Activated CD4-positive, alpha-beta T cell treated with anti-CD3 and anti-CD28 coated beads, Interleukin-2, amount 10 ng/mL, durations not matched to agents 7 days and 5 days (primary cell): ENCODE measurements at places on chromosomes 12 and 14.

GRCh38 chr14:34982421-34983147 lies at the start of gene SRP54:
Gene SRP54, plus strand, starts transcription at chr14:34982992. Its CDS starts 13,718 bp downstream, at chr14:34996710.
- no peak within 1 kb of the TSS for H3K4me3 ChIP-seq
- no peaks in the 10 kb centered on the region for H3K27me3 ChIP-seq
- peak; percentile 100 for DNase-seq

DNA sequence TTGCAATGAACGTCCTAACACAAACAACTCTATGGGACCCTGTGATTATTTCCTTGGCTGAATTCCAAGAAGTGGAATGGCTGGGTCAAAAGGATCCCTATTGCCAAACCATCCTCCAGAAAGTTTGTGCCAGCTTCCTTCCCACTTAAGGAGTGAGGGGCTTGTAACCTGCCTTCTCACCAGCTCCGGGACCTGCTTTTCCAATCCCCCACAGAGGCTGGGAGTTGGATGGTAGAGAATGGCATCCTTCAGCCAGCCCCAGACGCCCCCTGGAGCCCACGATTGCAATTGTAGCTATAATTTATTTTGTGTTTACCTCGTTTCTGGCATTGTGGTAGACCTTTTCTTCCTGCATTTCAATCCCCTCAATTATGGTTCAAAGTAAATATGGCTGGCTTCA lies 9.7 kb upstream of the ZDHHC22 start:
- no peak overlapping the region for H3K27ac ChIP-seq
- H3K27me3 ChIP-seq: peaks cover 33% of the 10 kb centered on the region
- no peaks in the 10 kb centered on the region for H3K4me1 ChIP-seq
- DNase-seq: no peak
- no peak overlapping the region for H3K4me3 ChIP-seq

DNA sequence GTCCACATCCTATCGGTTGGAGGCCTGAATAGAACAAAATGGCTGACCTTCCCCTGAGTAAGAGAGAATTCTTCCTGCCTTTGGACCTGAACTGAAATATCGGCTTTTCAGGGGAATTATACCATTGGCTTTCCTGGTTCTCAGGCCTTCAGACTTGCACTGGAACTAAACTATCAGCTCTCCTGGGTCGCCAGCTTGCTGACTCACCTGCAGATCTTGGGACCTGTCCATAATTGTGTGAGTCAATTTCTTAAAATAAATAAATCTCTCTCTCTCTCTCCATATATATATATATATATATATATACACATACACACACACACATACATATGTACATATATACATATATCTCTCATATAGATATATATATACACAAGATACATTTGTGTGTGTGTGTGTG lies 41.6 kb downstream of the KCNK10 start:
- no peak overlapping the region for H3K4me3 ChIP-seq
- H3K4me1 ChIP-seq: no peaks in the 10 kb centered on the region
- peaks cover 4% of the 10 kb centered on the region for H3K27me3 ChIP-seq

DNA sequence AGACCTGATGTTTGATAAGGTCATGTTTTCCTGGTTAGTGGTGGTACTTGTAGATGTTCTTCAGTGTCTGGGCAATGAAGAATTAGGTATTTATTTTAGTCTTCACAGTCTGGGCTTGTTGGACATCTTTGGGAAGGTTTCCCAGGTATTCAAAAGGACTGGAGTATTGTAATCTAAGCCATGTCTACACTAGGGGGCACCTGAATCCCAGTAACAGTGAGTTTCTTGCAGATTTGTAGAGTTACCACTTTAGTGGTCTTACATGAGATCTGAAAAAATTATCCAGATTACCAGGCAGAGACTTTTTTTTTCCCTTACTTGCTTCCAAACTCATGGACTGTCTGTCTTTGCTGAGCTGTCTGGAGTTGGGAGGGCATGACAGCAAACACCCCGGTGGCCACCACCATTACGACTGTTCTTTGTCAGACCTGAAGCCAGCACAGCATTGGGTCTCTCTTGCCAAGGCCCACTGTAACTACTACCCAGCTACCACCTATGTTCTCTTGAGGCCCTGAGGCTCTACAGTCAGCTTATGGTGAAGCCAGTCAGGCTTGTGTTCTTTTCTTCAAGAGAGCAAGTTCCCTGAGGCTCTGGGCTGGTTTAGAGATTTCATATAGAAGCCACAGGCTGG lies 820.7 kb upstream of the FBXO33 start:
- H3K27ac ChIP-seq: no peak overlapping the region
- no peak overlapping the region for H3K4me3 ChIP-seq
- DNase-seq: no peak
- no peaks in the 10 kb centered on the region for H3K36me3 ChIP-seq

DNA sequence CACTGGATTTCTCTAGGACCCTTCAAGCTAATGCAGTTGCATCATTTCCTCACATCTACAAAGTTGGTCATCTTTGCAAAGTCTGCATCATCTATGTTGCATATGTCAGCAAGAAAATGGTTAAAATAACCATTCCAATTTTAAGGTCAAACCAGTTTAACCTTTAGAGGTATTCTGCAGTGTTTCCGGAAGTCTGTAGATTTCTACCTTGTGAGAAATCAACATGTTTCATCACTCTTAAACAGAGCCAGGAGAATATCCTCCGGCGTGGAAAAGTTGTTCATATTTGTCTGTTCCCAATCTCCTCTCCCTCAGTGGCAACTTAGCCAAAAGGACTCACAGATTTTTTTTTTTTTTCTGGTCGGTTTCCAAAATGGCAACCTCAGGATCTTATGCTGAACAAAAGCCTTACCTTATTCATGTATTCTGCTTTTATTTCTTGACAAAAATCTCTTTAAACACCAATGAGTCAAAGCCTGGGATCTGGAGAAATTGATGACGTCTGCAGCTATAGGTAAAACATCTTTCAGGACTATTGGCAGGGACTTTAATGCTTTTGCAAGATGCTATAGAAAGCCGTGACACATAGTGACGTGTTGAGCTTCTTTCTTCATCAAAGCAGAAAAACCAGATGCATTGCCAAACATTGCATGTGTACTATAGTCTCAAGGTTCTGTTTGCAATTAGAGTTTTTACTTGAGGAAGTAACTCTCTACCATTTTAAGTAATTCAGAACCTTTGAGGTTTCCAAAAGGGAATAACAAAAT lies 16.0 kb upstream of the CDK17 start:
- no peaks in the 10 kb centered on the region for H3K27me3 ChIP-seq
- H3K4me1 ChIP-seq: peaks cover 49% of the 10 kb centered on the region
- no peak overlapping the region for H3K27ac ChIP-seq
- peaks cover 7% of the 10 kb centered on the region for H3K36me3 ChIP-seq
- no peak overlapping the region for H3K4me3 ChIP-seq

DNA sequence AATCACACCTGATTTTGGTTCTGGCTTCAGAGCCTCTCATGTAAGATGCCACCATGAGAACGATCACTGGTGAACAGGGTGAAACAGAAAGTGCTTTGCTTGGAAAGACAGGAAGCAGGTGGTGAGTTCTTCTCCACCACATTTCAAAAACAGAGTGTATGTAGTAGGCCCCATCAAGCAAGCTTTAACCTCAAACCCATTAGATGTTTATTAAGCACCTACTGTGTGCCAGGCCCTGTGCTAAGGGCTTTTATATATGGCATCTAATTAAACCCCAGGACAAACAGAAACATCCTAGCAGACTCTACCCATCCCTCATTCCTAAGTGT lies 47.8 kb upstream of the MED13L start:
- peaks cover 8% of the 10 kb centered on the region for H3K36me3 ChIP-seq
- peak; percentile 74 for DNase-seq
- no peak overlapping the region for H3K4me3 ChIP-seq
- H3K27ac ChIP-seq: peak overlapping the region; percentile 90
- no peaks in the 10 kb centered on the region for H3K27me3 ChIP-seq
- H3K4me1 ChIP-seq: peaks cover 34% of the 10 kb centered on the region

DNA sequence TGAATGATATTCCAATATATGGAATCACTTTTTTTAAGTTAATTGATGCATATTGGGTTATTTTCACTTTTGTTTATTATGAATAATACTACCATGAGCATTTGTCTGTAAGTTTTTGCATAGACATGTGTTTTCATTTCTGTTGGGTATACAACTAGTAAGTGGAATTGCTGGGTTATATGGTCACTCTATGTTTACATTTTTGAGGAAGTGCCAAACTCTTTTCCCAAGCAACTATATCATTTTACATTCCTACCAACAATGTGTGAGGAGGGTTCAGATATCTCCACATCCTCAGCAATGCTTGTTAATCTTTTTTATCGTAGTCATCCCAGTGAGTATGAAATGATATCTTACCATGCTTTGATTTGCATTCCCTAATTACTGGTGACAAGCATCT lies 64.0 kb downstream of the MON2 start:
- H3K4me1 ChIP-seq: peaks cover 4% of the 10 kb centered on the region
- H3K27ac ChIP-seq: no peak overlapping the region
- H3K4me3 ChIP-seq: no peak overlapping the region
- peaks cover 31% of the 10 kb centered on the region for H3K36me3 ChIP-seq
- H3K27me3 ChIP-seq: no peaks in the 10 kb centered on the region

GRCh38 chr12:19572920-19573558 lies 133.7 kb downstream of the AEBP2 start:
- no peak overlapping the region for H3K27ac ChIP-seq
- H3K36me3 ChIP-seq: no peaks in the 10 kb centered on the region
- H3K4me1 ChIP-seq: peaks cover 2% of the 10 kb centered on the region
- no peaks in the 10 kb centered on the region for H3K27me3 ChIP-seq

- DNase-seq: no peak
- H3K4me1 ChIP-seq: peaks cover 13% of the 10 kb centered on the region
- H3K4me3 ChIP-seq: no peak overlapping the region
Observed at GRCh38 chr14:68696721-68697495, 96.0 kb downstream of the ZFP36L1 start.

DNA sequence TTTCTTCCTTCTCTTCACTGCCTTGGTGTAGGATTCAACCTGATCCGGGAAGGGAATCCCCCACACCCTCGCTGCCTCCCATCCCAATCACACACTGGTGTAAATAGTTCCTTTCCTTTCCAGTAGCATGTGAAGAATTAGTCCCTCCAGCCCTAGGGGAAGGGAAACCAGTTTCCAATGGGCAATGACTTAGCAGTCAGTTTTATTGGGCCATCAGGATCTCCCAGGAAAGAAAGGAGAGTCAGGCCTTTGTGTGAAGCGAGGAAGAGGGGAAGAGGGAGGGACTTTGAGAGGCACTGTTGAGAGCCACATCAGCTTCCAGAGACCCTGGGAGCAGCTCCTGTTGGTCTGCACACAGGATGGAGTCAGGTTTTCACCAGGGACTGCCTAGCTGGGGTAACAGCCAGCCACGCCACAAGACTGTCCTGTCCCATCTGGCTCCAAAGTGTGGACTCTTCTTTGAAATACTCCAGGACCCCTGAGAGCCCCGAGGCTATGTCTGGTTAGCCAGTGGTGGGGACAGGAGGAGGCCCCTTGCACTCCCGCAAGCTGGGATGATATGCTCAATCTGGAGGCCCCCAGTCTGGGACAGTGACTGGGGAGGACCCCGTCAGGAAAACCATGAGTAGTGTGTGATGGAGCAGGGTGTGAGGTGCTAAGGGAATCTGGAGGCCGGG lies 27.9 kb downstream of the MOAP1 start:
- no peaks in the 10 kb centered on the region for H3K4me1 ChIP-seq
- DNase-seq: no peak
- no peaks in the 10 kb centered on the region for H3K36me3 ChIP-seq
- H3K27me3 ChIP-seq: no peaks in the 10 kb centered on the region
- H3K27ac ChIP-seq: no peak overlapping the region

- no peak overlapping the region for H3K27ac ChIP-seq
- no peak overlapping the region for H3K4me3 ChIP-seq
- H3K36me3 ChIP-seq: peaks cover 3% of the 10 kb centered on the region
- no peak for DNase-seq
- peaks cover 48% of the 10 kb centered on the region for H3K4me1 ChIP-seq
- no peaks in the 10 kb centered on the region for H3K27me3 ChIP-seq
Observed at GRCh38 chr12:28248555-28249145, 58.4 kb downstream of the CCDC91 start.

DNA sequence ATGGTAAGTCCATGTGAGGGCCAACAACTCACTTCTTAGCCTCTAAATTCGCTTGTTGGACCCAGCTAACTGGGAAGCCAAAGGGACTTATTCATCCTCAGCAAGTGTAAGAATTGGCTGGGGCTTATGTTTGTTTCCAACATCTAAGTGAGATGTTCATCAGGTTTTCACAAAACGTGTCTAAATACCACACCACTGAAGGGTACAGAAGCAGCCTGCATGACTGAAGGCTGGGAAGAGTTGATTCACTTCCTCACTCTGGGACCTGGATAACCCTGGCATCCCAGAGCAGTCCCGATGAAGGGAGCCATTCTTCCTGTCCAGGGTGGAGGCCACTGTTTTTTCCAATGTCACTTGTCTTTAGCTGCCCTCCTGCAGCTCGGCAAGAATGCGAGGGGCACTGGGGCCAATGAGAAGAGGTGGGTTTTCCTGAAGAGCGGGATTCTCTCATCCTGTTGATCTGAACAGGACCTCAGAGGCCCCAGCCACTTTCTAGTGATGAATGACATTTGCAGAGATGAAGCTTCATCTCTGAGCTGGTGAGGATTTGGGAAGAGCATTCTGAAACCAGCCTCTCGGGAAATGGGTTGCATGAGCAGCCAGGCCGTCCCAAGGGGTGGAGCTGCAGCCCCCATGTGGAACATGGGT lies 12.2 kb upstream of the COL2A1 start:
- no peak overlapping the region for H3K4me3 ChIP-seq
- no peak overlapping the region for H3K27ac ChIP-seq
- H3K4me1 ChIP-seq: no peaks in the 10 kb centered on the region
- H3K27me3 ChIP-seq: peaks cover 50% of the 10 kb centered on the region

- H3K36me3 ChIP-seq: no peaks in the 10 kb centered on the region
- no peak overlapping the region for H3K27ac ChIP-seq
- DNase-seq: no peak
- H3K4me1 ChIP-seq: no peaks in the 10 kb centered on the region
- no peaks in the 10 kb centered on the region for H3K27me3 ChIP-seq
Observed at GRCh38 chr12:102535306-102535705, 54.9 kb upstream of the IGF1 start.
